ENCODE measurements at places on chromosomes 6 and 20. TPM values are rescaled to one million over a fixed set of nuclear protein-coding genes. Genes with fewer than 3 reads are reported as not detected.

BMP2 gene
- total RNA-seq = 17.6 TPM

RIMS1 gene
- total RNA-seq = 5.5 TPM

ATAT1 gene
- total RNA-seq = 74.2 TPM

SYNDIG1 gene
- 0.38 TPM for total RNA-seq

DNA sequence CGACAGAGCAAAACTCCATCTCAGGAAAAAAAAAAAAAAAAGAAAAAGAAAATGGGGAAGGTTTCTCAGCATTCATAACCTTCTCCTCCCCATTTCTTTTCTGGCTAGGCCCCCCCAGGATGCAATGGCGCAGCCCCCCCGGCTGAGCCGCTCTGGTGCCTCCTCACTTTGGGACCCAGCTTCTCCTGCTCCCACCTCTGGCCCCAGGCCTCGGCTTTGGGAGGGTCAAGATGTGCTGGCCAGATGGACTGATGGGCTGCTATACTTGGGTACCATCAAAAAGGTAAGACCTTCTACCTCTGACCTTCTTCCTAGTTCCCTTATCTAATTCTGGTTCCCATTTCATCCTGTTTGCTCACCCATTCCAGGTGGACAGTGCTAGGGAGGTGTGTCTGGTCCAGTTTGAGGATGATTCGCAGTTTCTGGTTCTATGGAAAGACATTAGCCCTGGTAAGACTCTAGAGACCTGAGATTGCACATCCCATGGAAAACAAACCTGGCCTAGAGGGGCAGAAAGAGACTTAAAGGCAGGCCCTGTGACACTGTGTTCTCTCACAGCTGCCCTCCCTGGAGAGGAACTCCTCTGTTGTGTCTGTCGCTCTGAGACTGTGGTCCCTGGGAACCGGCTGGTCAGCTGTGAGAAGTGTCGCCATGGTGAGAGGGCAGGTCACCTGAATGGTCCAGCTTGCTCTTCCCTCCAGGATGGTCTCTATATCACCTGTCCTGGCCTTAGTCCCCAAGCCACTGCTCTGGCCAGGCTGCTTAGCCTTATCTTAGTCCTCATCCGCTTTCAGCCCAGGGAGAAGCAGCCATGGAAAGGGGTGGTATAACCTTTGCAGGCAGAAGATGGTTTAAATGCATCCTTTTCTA, 1.6 kb downstream of the PHF1 start:
- no peak for DNase-seq
- H3K36me3 ChIP-seq = peaks cover 8% of the 10 kb centered on the region
- no peaks in the 10 kb centered on the region for H3K27me3 ChIP-seq
- peak overlapping the region; percentile 72 for H3K4me3 ChIP-seq
- peak overlapping the region; percentile 60 for H3K27ac ChIP-seq

GRCh38 chr6:119539066-119539746, 189.6 kb upstream of the MAN1A1 start:
- H3K36me3 ChIP-seq = no peaks in the 10 kb centered on the region
- H3K27me3 ChIP-seq = peaks cover 10% of the 10 kb centered on the region
- no peak for DNase-seq

DNA sequence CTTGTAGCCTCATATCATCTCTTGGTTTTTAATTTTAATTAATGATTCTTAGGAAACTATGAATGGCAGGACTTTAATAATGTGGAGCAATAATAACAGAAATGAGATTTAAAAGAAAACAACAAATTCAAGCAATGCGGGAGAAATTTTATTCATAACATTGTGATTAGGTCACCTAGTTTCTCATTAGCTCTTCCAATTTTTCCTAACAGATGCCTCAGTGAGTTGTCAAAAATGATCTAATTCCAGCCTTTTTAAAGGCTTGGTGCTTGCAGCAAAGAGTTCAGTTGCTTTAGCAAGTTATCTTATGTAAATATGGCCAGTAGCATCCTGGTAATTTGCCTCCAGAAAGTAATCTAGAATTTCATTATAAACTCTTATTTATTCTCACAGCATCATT, 20.4 kb downstream of the PDE7B start:
- no peaks in the 10 kb centered on the region for H3K27me3 ChIP-seq
- no peak overlapping the region for H3K4me3 ChIP-seq
- DNase-seq = no peak
- no peak overlapping the region for H3K27ac ChIP-seq
- no peaks in the 10 kb centered on the region for H3K36me3 ChIP-seq

GRCh38 chr6:35388030-35388429, 45.7 kb downstream of the PPARD start:
- no peaks in the 10 kb centered on the region for H3K27me3 ChIP-seq
- no peak overlapping the region for H3K27ac ChIP-seq
- H3K36me3 ChIP-seq = peaks cover 2% of the 10 kb centered on the region
- no peak overlapping the region for H3K4me3 ChIP-seq
- no peak for DNase-seq

GRCh38 chr6:157539900-157540752, 159.1 kb downstream of the ZDHHC14 start:
- H3K27ac ChIP-seq = no peak overlapping the region
- peaks cover 6% of the 10 kb centered on the region for H3K36me3 ChIP-seq
- peaks cover 12% of the 10 kb centered on the region for H3K4me1 ChIP-seq
- no peak for DNase-seq
- peaks cover 10% of the 10 kb centered on the region for H3K27me3 ChIP-seq

DNA sequence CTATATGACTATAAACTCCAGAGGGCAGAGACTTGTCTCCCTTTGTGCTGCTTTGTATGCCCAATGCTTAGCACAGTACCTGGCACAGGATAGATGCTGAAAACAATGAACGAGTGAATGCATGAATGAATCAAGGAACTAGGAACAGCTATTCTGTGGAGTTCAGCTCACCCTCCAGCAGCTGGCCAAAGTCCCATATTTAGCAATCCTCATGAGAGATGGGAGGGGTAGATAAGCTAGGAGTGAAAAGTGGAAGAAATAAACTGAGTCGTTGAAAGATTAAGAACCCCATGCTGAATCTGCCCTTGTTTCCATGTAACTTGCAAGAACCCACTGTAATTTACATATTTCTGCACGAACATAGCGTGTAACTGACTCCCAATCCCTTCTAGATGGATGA, 106.5 kb downstream of the MAFB start:
- H3K27ac ChIP-seq = no peak overlapping the region
- H3K36me3 ChIP-seq = no peaks in the 10 kb centered on the region
- peaks cover 4% of the 10 kb centered on the region for H3K27me3 ChIP-seq
- no peaks in the 10 kb centered on the region for H3K4me1 ChIP-seq
- no peak for DNase-seq

DNA sequence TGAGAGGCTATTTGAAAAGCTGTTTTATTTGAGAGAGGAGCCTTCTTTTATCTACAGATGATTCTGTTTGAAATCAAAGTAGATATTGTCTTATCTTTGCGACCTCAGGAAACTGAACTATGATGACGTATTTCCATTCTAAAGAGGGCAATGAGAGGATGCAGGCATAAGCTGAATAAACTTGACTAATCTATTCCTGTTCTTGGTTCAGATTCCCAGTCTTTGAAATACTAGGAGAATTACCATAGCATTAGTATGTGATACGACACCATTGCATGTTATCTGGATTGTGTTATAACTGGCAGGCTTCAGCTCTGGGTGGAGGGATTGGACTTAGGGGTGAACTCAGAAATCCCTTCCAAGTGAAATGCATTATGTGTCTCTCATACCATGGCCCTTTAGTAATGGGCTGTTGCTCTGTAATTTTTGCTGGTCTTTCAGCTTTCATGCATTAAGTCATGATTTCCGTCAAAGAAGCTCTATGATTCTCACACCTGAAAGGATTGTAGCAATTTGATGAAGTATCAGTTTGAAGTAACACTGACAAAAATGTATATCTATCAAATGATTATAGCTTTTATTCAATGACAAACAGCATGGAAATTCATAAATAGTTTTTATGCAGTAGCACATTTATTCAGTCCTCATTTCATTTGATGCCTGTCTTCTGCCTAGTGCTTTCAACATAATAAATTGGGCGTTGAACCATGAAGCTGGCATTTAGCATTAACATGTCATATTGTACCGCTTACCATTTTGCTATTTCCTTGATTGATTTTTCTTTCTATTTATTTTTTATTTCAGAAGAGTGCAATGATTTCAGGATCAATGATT, 138.4 kb upstream of the SPACA1 start:
- H3K4me3 ChIP-seq = no peak overlapping the region
- H3K36me3 ChIP-seq = no peaks in the 10 kb centered on the region

DNA sequence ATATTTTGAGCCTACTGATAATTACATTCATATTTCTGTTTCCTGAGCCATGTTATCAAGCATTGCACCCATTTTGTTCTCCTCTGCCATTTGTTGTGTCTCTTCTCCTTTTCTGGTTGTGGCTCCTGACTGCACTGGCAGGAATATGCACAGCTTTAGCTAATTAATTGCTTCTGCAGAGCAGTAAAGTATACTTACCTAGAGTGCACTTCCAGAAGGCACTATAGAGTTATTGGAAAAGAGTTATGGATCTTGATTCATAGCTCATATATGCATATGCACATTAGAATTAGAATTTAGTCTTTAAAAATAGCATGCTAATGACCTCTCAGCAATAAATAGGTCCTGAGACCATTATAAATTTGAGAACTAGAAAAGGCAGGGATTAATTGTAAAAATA, 262.6 kb downstream of the NKAIN2 start:
- no peak overlapping the region for H3K27ac ChIP-seq
- H3K4me3 ChIP-seq = no peak overlapping the region
- H3K36me3 ChIP-seq = peaks cover 1% of the 10 kb centered on the region
- no peaks in the 10 kb centered on the region for H3K27me3 ChIP-seq
- H3K4me1 ChIP-seq = peaks cover 3% of the 10 kb centered on the region

DNA sequence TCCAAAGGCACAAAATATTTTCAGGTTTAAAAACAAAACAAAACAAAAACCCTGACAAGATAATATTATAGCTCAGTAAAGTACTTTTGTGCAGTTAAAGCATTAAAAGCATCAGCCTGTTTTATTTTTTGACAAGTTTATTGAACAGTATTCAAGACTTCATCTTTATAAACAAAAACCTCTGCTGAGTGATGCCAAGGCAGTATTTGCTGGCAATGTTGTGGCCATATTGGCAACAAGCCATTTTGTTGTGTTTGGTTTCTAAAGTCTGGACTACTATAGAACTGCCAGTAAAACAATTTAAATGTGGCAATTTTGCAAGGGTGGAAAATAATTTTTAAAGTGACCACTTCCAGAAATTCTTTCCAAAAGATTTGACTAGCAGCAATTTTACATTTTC, 15.9 kb downstream of the CPNE1 start:
- DNase-seq = no peak
- H3K4me3 ChIP-seq = no peak overlapping the region
- peaks cover 2% of the 10 kb centered on the region for H3K36me3 ChIP-seq
- no peak overlapping the region for H3K27ac ChIP-seq
- peaks cover 9% of the 10 kb centered on the region for H3K4me1 ChIP-seq
- no peaks in the 10 kb centered on the region for H3K27me3 ChIP-seq

GRCh38 chr6:109695468-109695867, 4.4 kb downstream of the FIG4 start:
- peaks cover 5% of the 10 kb centered on the region for H3K4me1 ChIP-seq
- no peak overlapping the region for H3K27ac ChIP-seq
- H3K4me3 ChIP-seq = no peak overlapping the region
- peaks cover 9% of the 10 kb centered on the region for H3K36me3 ChIP-seq
- DNase-seq = no peak
- H3K27me3 ChIP-seq = no peaks in the 10 kb centered on the region

GRCh38 chr20:35837577-35838195, 65.9 kb downstream of the PHF20 start:
- no peak overlapping the region for H3K27ac ChIP-seq
- H3K36me3 ChIP-seq = peaks cover 21% of the 10 kb centered on the region
- DNase-seq = no peak
- no peak overlapping the region for H3K4me3 ChIP-seq
- H3K4me1 ChIP-seq = peaks cover 8% of the 10 kb centered on the region

DNA sequence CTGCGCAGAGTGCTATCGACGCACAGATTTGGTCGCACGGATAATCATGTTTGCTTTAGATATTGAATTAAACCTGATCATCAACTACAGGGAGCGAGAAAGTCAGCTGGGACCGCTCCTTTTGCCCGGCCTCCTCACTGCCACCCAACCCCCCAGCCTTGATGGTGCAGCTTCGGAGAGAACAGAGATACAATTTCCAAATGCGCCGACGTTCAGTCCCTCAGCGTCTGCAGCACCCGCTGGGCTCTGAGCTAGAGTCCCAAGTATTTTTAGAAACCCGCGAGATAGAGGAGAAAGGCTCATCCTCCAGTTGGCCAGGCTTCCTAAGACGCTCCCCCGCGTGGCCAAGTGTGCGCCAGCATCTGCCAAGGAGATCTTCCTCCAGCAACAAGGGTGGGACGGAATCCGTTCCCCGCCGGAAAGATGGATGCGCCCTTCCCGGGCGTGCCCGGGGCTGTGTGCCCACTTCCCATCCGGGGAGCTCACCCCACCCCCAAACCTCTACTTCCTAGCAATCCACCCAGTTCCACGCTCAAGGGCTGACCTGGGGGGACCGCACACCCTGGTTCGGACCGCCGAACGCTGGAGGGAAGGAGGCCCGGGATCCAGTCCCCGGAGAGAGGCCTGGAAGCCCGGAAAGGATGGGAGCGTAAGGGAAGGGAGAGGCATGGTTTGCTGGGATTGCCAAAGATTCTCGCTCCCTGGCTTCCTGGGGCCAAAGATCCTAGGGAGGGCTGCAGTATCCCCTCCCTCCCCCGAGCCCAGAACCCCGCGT, 4.1 kb downstream of the NKX2-2 start:
- peak overlapping the region; percentile 35 for H3K4me3 ChIP-seq
- peaks cover 82% of the 10 kb centered on the region for H3K27me3 ChIP-seq
- no peaks in the 10 kb centered on the region for H3K36me3 ChIP-seq
- DNase-seq = no peak

- no peak overlapping the region for H3K4me3 ChIP-seq
- no peak for DNase-seq
- no peak overlapping the region for H3K27ac ChIP-seq
Observed at GRCh38 chr6:130655586-130655985, 171.6 kb upstream of the SMLR1 start.

DNA sequence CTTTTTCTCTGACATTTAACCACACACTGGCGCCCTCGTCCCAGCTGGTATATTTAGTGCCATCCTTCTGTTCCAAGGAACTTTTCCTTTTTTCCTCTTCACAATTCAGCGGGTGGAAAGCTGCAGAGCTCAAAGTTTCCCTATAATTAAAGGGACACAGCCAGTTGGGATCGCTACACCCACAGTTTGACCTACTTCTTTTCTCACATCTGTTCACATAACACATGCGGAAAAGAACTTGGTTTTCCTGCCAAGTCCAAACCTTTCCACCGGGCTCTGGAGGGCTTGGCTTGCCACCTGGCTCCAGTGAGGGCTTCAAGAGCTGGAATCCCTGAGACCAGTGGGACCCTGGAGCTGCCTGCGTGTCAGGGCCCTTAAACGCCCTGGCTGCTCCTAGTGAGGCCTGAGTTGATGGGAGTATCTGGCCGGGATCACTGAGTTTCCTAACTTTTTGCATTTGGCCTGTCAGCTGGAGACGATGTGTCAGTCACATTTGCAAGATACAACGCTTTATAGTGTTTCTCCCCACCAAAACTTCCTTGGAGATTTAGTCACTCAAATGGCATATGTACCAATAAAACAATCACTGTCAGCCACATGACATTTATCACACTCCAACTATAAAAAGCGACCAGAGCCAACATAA, 176.0 kb downstream of the SASH1 start:
- DNase-seq = no peak
- H3K4me1 ChIP-seq = peaks cover 3% of the 10 kb centered on the region
- no peak overlapping the region for H3K4me3 ChIP-seq
- no peaks in the 10 kb centered on the region for H3K27me3 ChIP-seq
- H3K36me3 ChIP-seq = peaks cover 26% of the 10 kb centered on the region
- no peak overlapping the region for H3K27ac ChIP-seq

GRCh38 chr6:53899512-53899911, 104.7 kb downstream of the LRRC1 start:
- no peak overlapping the region for H3K4me3 ChIP-seq
- H3K27ac ChIP-seq = no peak overlapping the region
- peaks cover 28% of the 10 kb centered on the region for H3K36me3 ChIP-seq
- H3K4me1 ChIP-seq = peaks cover 15% of the 10 kb centered on the region
- no peak for DNase-seq
- H3K27me3 ChIP-seq = no peaks in the 10 kb centered on the region

Measured in progenitor cell of endocrine pancreas (in vitro differentiated cells).